ENCODE measurements at places on chromosomes 1 and 21. TPM values are rescaled to one million over a fixed set of nuclear protein-coding genes. Genes with fewer than 3 reads are reported as not detected.

Gene HEYL
- 1.9 TPM for total RNA-seq

Gene LPAR3
- 2.8 TPM for total RNA-seq

Gene FCN3
- total RNA-seq: 0.76 TPM

Gene PPM1J
- total RNA-seq: 1.2 TPM

Gene MYBPH
- not detected for total RNA-seq

Gene CNKSR1
- total RNA-seq: 37.3 TPM

All from left colon (tissue), 2 donors.